ENCODE measurements at places on chromosomes 1 and 21. TPM values are rescaled to one million over a fixed set of nuclear protein-coding genes. Genes with fewer than 3 reads are reported as not detected.

MANEAL gene
- 2.3 TPM for total RNA-seq

- peak; percentile 35 for DNase-seq
Observed at GRCh38 chr1:184827600-184828368, 73.1 kb upstream of the EDEM3 start.

MFAP2 gene
- total RNA-seq = 200 TPM

SYCP1 gene
- not detected for total RNA-seq

SLC30A7 gene
- total RNA-seq = 61.9 TPM

- no peak for DNase-seq
Observed at GRCh38 chr1:231705806-231706760, 79.5 kb downstream of the DISC1 start.

DNA sequence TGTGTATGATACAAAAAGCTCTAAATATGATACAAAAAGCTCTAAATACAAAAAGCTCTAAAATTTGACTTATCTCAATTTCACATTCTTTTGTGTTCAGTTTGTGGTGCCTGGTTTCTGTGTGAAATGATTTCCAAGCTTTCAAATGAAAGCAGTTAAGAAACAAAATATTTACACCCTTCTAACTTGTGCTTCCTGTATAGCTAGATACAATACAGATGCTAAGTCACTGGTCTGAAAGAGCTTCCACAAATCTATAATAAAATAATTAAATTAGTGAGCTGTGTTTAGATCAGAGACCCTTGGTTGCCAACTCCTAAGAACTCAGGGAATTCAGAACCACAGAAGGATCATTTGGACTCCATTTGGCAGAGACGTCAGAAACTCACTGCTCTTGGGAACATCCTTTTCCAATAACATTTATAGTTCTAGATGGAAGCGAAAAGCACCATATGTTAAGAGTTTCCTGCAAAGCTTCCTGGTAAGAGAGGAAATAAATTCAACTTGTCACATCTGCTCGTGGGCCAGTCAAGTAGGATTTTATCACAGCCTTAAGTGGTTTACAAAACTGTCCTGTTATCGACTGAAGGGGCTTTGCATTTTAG, 1079.1 kb downstream of the ADGRL2 start:
- no peak for DNase-seq

- peak; percentile 73 for DNase-seq
Observed at GRCh38 chr1:212749821-212750535, 41.6 kb downstream of the NSL1 start.

- no peak for DNase-seq
Observed at GRCh38 chr1:173176246-173176645, 30.9 kb downstream of the TNFSF4 start.

GRCh38 chr1:96945509-96946084, 224.0 kb downstream of the PTBP2 start:
- no peak for DNase-seq

ELAPOR1 gene
- total RNA-seq = 2.5 TPM

GRCh38 chr1:75265792-75266191, 131.6 kb downstream of the LHX8 start:
- DNase-seq = peak; percentile 54

DNA sequence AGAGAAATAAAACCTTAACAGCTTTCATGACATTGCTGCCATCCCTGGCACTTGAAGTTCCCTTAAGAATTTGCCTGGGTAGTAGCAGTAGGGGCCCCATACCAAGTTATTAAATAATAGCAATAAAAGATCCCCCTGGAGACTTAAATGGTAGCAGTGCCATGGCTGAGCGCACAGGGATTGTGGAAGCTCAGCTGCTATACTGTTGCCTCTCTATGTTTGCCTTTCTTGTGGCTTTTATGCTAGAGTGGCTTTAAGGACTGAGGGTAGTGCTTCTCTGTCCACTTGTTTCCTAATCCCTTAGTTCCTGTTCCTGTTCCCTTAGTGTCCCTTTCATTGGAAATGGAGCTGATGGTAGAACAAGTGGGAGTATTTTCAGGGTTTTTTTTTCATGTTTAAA, 42.1 kb downstream of the NCF2 start:
- no peak for DNase-seq

- DNase-seq = no peak
Observed at GRCh38 chr1:40392221-40392620, 18.7 kb downstream of the SMAP2 start.

PGBD5 gene
- total RNA-seq = 2.4 TPM

- no peak for DNase-seq
Observed at GRCh38 chr21:15679630-15680029, 50.2 kb upstream of the USP25 start.

SPATA21 gene
- 0.30 TPM for total RNA-seq

WDR64 gene
- 0.07 TPM for total RNA-seq

DNA sequence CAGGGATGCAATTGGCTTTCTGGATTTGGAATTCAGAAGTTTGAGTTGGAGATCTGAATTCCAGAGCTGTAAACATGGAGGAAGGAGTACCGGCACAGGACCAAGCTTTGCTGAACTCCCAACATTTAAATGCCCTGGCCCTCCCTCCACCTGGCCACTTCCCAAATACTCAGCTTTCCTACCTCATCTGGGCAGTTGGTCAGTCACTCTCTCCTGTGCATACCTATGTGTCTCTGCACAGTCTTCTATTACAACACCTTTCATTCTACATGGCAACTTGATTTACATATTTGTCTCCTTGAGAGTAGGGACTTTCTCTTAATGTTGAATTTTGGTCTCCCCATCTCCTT, 6.1 kb upstream of the KHDRBS1 start:
- no peak for DNase-seq

DNA sequence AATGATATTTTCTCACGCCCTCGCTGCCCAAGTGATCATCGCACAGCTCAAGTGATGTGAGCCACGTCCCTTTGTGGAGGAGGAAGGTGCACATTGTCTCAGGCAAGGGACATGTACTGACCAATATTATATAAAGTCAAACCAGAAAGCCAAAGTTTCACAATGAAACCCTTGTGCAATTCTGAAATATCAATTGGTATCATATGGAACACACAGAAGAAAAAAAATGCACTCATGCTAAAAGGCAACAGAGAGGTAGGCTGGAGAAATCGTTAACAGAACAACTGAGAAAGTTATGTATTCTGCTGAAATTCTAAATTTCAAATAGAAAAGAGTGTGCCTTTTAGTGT, 1.9 kb downstream of the JAM2 start:
- DNase-seq = no peak

KLF17 gene
- 0.08 TPM for total RNA-seq

DNA sequence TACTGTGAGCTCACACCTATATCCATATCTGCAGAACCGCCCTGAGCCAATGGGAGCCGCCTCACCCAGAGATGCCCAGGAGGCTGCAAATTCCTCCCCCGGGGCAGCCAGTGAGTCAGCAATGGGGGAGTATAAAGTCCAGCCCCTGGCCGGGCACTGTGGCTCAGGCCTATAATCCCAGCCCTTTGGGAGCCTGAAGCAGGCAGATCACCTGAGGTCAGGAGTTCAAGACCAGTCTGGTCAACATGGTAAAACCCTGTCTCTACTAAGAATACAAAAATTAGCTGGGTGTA, 5.0 kb upstream of the CLCNKB start:
- DNase-seq = peak; percentile 58

INAVA gene
- total RNA-seq = 51.0 TPM

ANGPTL3 gene
- total RNA-seq = 88.6 TPM

- DNase-seq = peak; percentile 84
Observed at GRCh38 chr1:46442317-46443161, 47.1 kb upstream of the DMBX1 start.

MLLT11 gene
- 16.8 TPM for total RNA-seq

TACSTD2 gene
- total RNA-seq = 8.0 TPM

GRCh38 chr1:156337052-156337887, 822 bp downstream of the CCT3 start:
- no peak for DNase-seq

ZNF669 gene
- total RNA-seq = 11.9 TPM

- no peak for DNase-seq
Observed at GRCh38 chr1:206512058-206512850, 4.9 kb downstream of the RASSF5 start.

DNA sequence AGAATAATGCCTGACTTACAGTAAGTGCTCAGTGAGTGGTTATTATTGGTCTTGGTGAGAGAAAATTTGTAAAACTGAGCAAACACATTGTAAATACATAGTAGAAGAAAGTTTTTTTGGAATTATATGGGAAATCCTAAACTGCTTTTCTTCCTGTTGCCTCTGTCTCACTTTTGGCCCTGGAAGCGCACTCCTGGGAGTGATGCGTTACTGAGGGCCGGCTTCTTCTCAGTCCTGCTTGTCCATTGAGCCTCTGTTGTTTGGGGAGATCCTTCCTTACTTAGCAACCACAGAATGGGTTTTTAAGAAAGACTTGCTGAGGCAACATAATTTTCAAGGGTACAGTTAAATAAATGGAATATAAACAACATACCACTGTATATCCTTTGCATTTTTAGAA, 166.0 kb downstream of the EDEM3 start:
- DNase-seq = no peak

DNA sequence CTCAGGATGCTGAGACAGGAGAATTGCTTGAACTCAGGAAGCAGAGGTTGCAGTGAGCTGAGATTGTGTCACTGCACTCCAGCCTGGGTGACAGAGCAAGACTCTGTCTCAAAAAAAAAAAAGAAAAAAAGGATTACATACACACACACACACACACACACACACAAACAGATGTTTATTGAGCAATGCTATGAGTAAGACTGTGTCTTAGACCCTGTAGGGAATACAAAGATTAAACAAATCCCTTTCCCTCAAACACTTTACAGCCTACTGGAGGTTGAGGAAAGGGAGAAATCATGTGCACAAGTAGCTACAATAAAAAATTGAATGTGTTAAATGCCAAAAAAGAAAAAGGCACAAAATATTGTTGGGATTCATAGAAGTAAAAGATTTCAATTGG, 58.1 kb downstream of the RPAP2 start:
- peak; percentile 23 for DNase-seq

EPHB2 gene
- 11.9 TPM for total RNA-seq

DNA sequence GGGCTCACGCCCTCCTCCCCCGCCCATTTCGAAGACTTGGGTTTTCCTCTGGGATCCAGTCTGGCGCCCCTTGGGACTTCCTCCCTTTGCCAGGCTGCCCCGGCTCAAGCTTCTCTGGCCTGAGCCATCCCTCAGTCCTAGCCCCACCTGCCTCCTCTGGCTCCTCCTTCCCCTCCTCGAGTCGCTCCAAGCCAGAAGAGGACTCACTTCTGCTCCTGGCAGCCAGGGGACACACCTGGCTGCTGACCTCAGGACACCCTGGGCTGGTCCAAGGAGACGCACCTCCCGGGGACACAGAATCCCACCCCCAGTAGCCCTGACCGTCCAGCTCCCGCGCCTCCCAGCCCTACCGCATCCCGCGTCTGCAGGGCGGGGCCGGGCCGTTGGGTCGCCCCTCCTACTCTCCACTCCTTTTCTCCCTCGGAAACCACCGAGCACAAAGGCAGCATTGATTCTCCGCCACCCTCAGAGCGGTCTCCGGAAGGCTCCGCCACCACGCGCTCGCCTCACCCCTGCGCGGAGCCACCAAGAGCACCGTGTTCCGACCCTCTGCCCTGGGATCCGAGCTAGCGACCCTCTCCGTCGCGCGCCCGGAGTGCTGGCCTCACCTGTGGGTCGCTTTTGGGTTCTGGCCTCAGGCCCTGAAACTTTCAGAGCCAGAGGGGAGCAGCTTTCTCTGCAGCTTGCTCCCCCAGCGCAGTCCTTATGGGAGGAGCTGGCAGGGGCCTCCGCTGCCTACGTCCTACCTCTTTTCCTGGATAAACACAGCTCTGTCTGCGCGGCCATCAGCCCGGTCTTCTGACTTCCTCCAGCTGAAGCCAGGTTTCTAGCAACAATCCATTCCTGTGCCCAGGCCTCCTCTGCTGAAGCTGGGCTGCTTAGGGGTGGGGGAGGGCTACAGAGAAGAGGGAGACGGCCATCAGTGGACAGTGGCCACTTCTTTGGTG, at the start of gene C2CD4D:
TSS of gene C2CD4D (minus strand) at position 364 of the 947 bp plus-strand sequence. CDS start 831 bp downstream, outside the sequence.
- DNase-seq = peak; percentile 82

- DNase-seq = no peak
Observed at GRCh38 chr1:214764502-214764901, 161.5 kb downstream of the CENPF start.

GRCh38 chr1:42736571-42737200, 3.4 kb downstream of the CLDN19 start:
- DNase-seq = no peak

SMCP gene
- total RNA-seq = not detected

DNA sequence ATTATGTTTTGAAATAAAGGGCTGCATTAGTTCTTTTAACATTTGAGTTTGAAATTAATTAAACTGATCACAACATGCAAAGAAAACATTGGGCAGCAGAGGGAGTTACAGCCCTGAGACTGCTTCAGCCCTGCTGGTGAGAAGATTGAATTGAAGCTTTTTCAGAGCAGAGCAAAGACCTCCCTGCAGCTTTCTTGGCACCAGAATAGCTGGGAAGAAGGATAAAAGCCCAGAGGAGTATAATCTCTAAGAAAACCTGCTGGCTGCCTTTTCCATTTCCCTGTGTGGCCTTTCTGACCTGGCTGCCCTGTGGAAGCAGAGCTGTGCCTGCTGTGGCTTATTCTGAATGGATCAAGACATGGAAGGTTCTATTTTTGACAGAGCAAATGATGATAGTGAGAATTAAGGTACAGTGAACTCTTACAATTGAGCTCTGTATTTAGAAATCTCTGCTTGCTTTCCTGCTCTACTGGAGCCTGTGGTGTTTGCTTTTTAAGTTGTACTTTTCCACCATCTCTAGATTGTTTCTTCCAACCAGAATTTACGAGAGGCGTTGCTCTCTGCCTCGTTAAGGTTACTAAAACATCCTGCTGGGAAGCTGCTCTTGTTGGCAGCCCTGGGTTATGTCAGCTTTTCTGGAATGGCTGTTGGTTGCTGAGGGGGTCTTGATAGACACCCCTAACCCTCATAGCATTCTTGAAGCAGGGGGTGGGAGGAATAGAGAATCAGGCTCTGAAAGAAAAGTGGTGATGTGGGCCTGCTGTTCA, 9.9 kb downstream of the SNRPE start:
- peak; percentile 81 for DNase-seq

DNA sequence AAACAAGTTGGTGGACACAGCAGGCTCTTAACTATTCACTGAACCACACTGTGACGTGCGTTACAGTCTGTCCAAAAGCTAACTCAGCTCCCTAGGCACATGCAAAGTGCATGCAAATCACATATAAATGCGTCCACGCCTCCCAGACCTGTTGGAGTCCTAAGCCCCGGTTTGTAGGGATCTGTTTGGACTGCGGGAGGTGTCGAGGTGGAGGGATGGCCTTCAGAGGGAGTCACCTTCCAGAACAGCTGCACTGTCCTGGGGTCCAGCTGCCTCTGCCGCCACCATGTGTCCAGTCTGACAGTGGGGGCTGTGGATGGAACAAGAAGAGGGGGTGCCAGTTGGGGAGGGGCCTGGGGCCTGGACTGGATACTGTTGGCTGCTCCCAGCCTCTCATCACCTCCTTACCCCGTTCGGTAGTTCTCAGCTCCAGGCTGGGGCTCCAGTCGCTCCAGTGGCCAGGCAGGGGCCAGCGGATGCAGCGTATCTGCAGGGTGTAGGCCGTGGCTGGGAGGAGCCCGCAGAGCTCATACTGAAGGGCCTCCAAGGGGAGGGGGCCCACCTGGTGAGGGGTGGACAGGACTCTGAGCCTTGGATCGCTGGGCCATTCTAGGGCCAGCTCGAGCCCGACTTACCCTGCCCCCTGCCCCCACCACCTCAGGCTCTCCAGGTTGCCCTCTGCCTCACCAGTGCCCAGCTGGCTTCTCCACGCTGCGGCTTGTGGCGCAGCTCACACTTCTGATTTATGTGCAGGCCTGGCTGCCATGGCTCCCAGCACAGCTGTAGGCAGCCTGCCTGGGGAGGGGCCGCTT, 7.9 kb upstream of the MRPS15 start:
- no peak for DNase-seq

Measured in hepatocyte (in vitro differentiated cells).